MG63 (cell line): ENCODE measurements at places on chromosomes 1 and 21. TPM values are rescaled to one million over a fixed set of nuclear protein-coding genes. Genes with fewer than 3 reads are reported as not detected.

- no peak for DNase-seq
Observed at GRCh38 chr1:200893411-200893901, 1.2 kb upstream of the INAVA start.

- DNase-seq: peak; percentile 47
Observed at GRCh38 chr1:239997515-239998311, 94.0 kb upstream of the FMN2 start.

The CRNN gene
- not detected in 2 replicates for total RNA-seq

GRCh38 chr1:162028726-162029125 lies 5.1 kb upstream of the OLFML2B start:
- DNase-seq: no peak

DNA sequence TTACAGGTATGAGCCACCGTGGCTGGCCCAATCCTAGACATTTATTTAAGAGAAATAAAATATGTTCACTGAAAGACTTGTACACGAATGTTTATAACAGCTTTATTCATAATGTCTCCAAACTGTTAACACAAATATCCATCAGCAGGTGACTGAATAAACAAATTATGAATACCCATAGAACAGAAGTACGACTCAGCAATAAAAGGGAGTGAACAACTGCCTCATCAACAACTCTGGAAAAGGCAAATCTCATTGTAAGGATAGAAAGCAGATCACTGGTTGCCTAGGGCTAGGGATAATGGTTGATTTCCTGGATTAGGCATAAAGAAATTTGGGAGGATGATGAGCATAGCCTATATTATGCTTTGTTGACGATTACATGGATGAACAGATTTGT lies 41.7 kb downstream of the GABPA start:
- no peak for DNase-seq

- peak; percentile 14 for DNase-seq
Observed at GRCh38 chr1:62209931-62210595, 15.4 kb downstream of the L1TD1 start.

GRCh38 chr21:25115021-25115420 lies 492.3 kb downstream of the MRPL39 start:
- DNase-seq: no peak

DNA sequence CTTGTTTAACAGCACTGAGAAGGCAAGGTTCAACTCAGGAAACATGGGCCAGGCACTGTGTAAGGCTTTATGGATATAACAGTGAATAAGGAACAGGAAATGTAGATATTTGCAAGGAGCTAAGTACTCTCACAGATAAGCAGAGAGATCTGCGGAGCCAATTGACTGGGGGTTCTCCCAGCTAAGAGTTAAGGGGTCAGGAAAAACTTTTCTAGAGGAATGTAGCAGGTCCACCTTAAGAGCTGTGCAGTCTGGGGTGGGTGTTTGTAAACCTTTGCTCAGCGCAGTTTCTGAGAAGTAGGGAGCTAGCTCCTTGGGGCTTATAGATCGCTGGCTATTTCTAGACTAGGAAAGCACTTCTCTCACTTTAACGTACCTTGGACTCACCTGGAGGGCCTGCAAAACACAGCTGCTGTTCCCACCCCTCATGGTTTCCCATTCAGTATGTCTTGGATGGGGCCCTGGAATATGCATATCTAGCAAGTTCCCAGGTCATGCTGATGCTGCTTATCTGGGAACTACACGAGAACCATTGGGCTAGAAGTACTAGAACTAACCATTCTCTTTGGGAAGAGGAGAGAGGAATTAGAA lies 51.7 kb downstream of the TLCD4 start:
- DNase-seq: no peak

The NBPF6 gene
- 0.13 and 0.35 TPM in 2 replicates for total RNA-seq

DNA sequence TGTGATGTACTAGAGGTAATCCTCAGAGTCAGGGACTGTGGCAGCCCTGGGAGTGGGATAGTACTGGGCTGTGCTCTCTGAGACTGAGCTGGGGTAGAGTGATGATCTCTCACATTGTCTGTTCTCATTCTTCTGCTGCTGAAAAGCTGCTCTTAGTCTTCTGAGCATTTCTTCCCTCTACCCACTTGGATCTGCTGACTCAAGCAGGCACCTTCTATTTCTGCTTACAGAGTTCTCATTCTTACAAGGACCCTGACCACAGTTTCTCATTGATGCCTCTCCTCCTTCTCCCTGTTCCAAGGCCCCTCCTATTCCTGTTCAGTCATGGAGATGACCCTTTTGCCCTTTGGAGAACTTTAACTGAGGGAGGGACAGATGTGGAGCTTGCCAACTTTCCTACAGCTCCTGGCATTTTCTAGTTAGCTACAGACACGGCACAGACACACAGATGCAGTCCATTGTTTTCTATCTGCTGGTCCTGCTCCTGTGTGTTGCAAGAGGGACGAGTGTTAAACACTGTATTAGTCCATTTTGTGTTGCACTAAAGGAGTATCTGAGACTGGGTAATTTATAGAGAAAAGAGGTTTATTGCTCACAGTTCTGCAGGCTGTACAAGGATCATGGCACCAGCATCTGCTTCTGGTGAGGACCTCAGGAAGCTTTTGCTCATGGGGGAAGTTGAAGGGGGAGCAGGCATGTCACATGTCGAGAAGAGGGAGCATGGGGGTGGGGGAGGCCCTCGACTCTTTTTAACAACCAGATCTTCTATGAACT lies 12.3 kb downstream of the MAPKAPK2 start:
- no peak for DNase-seq

GRCh38 chr1:39859859-39860812 lies 23.2 kb downstream of the TRIT1 start:
- DNase-seq: no peak

GRCh38 chr1:212430416-212430815 lies 2.3 kb upstream of the NENF start:
- DNase-seq: no peak

- no peak for DNase-seq
Observed at GRCh38 chr1:201834621-201835020, 5.7 kb downstream of the IPO9 start.

GRCh38 chr1:60091195-60091715 lies 17.7 kb upstream of the C1orf87 start:
- DNase-seq: no peak

The FGR gene
- total RNA-seq: not detected in 2 replicates

DNA sequence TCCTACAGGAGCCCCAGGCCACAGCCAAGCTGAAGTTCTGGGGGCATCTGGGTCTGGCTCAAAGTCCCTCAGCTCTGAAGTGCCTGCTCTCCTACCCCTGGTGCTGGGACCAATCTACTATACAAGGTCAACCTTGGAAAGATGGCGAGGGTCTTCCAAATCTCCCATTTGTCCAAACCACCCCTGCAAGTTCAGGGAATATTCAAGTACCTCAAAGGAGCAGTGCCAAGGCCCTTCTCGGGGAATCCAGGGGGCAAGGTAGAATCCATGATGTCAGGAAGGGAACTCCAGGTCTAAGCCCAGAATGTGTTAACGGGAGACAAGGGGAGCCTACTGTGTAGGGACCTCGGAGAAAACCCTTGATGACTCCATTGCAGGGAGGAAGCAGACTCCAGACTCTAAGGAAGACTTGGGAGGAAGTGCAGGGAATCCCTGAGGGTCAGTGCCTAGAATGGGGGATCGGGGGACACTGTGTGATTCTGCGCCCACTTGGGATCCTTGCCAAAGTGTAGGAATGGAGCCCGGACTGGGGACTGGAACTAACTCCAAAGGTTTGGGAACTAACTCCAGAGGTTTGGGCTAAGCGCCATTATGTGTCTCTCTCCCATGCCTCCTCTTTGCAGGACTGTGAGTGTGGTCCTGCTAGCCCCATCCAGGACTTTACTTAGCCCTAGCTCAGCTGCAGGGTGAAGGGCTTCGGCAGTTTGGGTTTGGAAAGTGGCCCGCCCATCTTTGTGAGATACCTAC lies 8.7 kb downstream of the TAL1 start:
- DNase-seq: no peak

The GPR37L1 gene
- total RNA-seq: not detected in 2 replicates

The DR1 gene
- total RNA-seq: 50.0 and 79.3 TPM in 2 replicates

The HCN3 gene
- total RNA-seq: 0.10 and 1.2 TPM in 2 replicates

DNA sequence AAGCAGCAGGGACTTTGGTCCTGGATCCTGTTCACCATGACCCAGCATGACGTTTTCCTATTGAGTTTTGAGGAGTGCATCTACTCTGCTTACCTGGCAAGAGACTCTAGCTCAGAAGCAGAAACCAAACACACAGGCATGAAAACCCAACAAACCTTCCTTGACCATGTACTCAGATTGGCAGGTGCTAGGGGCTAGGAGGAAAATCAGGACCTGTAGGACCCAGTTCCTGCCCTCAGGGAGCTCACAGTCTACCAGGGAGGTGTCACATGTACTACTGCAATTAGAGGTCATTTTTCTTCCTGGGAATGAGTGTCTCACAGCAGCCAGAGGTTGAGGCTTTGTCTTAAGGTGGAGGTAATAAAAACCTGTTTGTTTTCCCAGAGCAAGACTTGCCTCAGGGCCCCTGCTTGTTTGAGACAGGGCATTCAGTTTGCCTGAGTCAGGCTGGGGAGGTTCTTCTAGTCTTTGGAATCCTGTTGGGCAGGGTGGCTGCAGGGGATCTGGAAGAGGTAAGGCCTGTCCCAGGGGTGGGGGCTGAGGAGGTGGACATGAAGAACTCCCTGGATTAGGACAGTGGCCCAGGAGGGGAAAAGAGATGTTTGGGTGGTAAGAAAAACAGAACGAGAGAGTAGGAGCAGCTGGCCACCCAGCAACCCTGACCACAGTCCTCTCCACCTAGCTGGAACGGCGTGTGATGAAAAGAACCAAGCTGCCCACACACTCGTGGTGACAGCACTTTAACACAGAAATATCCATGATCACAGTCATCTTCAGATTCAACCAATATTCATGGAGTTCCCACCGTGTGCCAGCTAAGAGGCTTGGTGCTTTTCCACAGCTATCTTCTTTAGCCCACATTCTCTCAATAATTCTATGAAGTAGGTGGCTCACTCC lies 30.8 kb downstream of the IER5 start:
- DNase-seq: no peak

DNA sequence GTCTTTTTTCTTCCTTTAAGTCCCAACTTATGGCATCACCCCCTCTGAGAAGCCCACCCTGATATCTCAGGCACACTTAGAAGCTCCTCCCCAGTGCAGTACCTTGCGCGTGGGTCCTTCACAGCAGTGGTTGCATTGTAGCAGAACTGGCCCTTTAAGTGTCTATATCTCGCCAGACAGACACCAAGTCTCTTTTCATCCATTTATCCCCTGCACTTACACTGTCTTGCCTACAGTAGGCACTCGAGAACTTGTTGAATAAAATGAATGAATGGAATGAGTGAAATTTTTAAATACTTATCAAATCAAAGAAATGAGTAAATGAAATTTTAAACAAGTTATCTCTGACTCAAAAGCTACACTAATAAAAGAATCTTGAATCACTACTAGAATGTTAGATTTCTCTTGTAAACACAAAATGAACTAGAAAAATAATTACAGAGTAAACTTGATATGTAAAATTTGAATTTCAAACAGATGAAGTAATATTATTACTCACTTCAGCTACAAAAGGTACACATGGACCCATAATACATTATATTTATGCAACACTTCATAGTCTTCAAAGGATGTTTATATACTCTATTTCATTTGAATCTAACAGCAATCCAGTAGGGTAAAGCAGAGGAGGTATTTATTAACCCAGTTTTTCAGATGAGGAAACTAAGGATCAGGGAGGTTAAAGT lies 54.7 kb upstream of the MAN1A2 start:
- peak; percentile 8 for DNase-seq

DNA sequence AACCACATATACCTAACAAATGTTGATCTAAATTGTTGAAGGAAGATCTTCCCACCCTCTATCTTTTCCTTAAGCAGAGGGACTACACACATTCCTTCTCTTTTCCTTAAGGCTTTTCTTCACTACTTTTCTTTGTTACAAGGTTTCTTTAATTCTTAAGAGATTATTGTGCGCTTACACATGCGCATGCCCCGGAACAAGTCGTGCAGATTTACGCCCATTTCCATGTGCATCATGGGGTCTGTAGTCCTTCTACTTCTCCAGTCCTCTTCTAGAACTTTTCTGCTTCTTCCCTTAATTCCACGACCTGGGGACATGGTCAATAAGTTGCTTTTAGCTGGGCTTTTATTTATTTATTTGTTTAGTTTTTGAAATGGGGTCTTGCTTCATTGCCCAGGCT lies 1.7 kb upstream of the CHRNB2 start:
- no peak for DNase-seq

- DNase-seq: no peak
Observed at GRCh38 chr1:210464519-210465039, 135.9 kb downstream of the HHAT start.

- DNase-seq: no peak
Observed at GRCh38 chr1:27609618-27610240, 5.8 kb upstream of the AHDC1 start.
